Uterine smooth muscle cell (primary cell): ENCODE measurements at places on chromosomes 7 and 10. TPM values are rescaled to one million over a fixed set of nuclear protein-coding genes. Genes with fewer than 3 reads are reported as not detected.

Gene THSD7A
- 0.44 and 0.50 TPM in 2 replicates for total RNA-seq

Gene GNG11
- total RNA-seq: 63.4 and 106 TPM in 2 replicates

Gene SLC29A3
- 0.62 and 0.66 TPM in 2 replicates for total RNA-seq

Gene KCND2
- total RNA-seq: 2.0 and 4.9 TPM in 2 replicates

Gene NKX2-3
- not detected in 2 replicates for total RNA-seq

Gene FAM3C
- total RNA-seq: 50.0 and 50.2 TPM in 2 replicates

Gene PILRA
- total RNA-seq: 0.12 TPM in 1 of 2 replicates, not detected in the other

Gene EDRF1
- 26.0 and 26.7 TPM in 2 replicates for total RNA-seq

Gene HOXA7
- total RNA-seq: 0.77 and 1.9 TPM in 2 replicates

Gene ZPBP
- not detected in 2 replicates for total RNA-seq

Gene DEPP1
- 0.44 and 2.0 TPM in 2 replicates for total RNA-seq

Gene SH2B2
- 2.0 and 3.1 TPM in 2 replicates for total RNA-seq

Gene DHX32
- total RNA-seq: 44.0 and 45.6 TPM in 2 replicates

Gene ELN
- total RNA-seq: 0.89 and 2.6 TPM in 2 replicates

Gene WEE2
- total RNA-seq: not detected in 2 replicates

Gene ASIC3
- under 0.01 and 0.75 TPM in 2 replicates for total RNA-seq

Gene CTNNA3
- total RNA-seq: not detected in 2 replicates

Gene KNDC1
- total RNA-seq: 1.3 and 3.2 TPM in 2 replicates

Gene SRGN
- 28.6 and 94.5 TPM in 2 replicates for total RNA-seq

Gene AGAP3
- 41.9 and 48.9 TPM in 2 replicates for total RNA-seq

Gene SCIN
- total RNA-seq: under 0.01 and 0.25 TPM in 2 replicates

Gene PNLIPRP3
- 0.11 and 0.12 TPM in 2 replicates for total RNA-seq

Gene CYP3A4
- total RNA-seq: not detected in 2 replicates

Gene SPDYE6
- total RNA-seq: 0.25 TPM in 1 of 2 replicates, not detected in the other

Gene LRIT1
- total RNA-seq: not detected in 2 replicates

Gene C10orf90
- not detected in 2 replicates for total RNA-seq

Gene OPALIN
- not detected in 2 replicates for total RNA-seq

Gene MLXIPL
- not detected in 2 replicates for total RNA-seq

Gene GIMAP2
- 0.44 and 2.9 TPM in 2 replicates for total RNA-seq

Gene LIPN
- total RNA-seq: not detected in 2 replicates

Gene TRPV6
- total RNA-seq: under 0.01 TPM in 1 of 2 replicates, not detected in the other

Gene CALHM1
- total RNA-seq: not detected in 2 replicates

Gene RELN
- 6.5 and 14.9 TPM in 2 replicates for total RNA-seq

Gene AKR1C2
- total RNA-seq: 20.4 and 34.5 TPM in 2 replicates

Gene OR2A42
- total RNA-seq: under 0.01 TPM in 1 of 2 replicates, not detected in the other

Gene PARD3
- total RNA-seq: 74.6 and 81.5 TPM in 2 replicates

Gene LIPJ
- total RNA-seq: not detected in 2 replicates

Gene PALD1
- total RNA-seq: under 0.01 and 0.11 TPM in 2 replicates

Gene SPDYE8
- not detected in 2 replicates for total RNA-seq

Gene CRHR2
- not detected in 2 replicates for total RNA-seq

Gene TBX20
- total RNA-seq: under 0.01 TPM in 1 of 2 replicates, not detected in the other
